Stimulated activated CD4-positive, alpha-beta T cell treated with anti-CD3 and anti-CD28 coated beads, TNF-alpha, amount 100 ng/mL, for 4 hours (primary cell): ENCODE measurements at places on chromosomes 12 and 14.

DNA sequence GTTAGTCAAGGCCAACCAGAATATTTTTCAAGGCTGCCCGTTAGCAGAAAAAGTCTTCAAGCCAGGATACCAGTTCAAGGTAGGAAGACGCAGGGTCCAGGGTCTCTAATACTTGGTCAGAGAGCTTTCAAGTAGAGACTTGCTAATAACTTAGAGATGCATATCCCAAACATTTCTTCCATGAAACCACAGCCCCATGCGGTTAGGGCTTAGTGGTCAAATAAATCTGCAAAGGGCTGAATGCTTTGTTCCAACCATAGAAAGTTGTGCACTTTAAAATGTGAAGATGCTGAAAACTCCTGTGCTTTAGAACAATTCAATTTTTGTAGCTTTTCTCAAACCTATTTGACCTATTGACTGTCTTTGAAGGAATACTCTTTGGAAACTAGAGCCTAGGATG lies 208.9 kb downstream of the PIK3C2G start:
- DNase-seq: no peak

- DNase-seq: no peak
Measured at GRCh38 chr12:76312315-76312714, 35.9 kb downstream of the BBS10 start.

GRCh38 chr12:76810671-76811419 lies 46.9 kb downstream of the ZDHHC17 start:
- DNase-seq: no peak

DNA sequence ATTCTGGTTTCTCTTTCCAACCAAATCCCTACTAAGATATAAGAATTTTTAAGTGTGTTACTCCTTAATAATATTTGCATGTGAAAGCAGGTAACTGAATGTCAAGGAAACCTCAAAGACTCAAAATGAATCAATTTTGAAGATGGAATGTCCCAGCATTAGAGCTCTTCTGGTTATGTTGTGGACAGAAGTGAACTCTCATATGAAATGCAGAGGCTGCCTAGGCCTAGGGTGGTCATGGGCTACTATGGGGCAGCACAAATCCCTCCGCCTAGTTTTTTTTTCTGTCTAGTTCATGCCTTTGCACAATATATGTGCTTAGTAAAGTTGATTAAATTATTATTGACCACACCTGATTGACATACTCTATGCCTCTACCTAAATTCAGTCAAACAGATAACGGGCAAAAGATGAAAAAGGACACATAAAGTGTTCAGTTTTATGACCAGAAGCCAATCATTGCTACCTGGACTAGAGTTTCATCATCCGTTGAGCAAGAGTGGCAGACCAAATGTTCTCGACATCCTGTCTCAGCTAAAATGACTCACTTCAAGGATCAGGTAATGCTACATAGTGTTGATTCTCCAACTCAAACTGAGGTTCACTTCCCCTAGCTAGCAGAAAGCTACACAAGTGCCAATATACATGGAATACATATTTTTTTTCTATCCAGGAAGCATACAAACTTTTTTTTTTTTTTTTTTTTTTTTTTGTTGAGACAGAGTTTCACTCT lies 1211.4 kb downstream of the VRK1 start:
- no peak for DNase-seq

DNA sequence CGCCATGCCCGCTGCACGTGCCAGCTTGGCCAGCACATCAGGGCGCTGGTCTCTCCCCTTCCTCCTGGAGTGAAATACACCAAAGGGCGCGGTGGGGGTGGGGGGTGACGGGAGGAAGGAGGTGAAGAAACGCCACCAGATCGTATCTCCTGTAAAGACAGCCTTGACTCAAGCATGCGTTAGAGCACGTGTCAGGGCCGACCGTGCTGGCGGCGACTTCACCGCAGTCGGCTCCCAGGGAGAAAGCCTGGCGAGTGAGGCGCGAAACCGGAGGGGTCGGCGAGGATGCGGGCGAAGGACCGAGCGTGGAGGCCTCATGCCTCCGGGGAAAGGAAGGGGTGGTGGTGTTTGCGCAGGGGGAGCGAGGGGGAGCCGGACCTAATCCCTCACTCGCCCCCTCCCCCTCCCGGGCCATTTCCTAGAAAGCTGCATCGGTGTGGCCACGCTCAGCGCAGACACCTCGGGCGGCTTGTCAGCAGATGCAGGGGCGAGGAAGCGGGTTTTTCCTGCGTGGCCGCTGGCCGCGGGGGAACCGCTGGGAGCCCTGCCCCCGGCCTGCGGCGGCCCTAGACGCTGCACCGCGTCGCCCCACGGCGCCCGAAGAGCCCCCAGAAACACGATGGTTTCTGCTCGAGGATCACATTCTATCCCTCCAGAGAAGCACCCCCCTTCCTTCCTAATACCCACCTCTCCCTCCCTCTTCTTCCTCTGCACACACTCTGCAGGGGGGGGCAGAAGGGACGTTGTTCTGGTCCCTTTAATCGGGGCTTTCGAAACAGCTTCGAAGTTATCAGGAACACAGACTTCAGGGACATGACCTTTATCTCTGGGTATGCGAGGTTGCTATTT lies 914 bp upstream of the CCND2 start:
- peak; percentile 56 for DNase-seq
